ENCODE measurements at places on chromosomes 6 and 20.

DNA sequence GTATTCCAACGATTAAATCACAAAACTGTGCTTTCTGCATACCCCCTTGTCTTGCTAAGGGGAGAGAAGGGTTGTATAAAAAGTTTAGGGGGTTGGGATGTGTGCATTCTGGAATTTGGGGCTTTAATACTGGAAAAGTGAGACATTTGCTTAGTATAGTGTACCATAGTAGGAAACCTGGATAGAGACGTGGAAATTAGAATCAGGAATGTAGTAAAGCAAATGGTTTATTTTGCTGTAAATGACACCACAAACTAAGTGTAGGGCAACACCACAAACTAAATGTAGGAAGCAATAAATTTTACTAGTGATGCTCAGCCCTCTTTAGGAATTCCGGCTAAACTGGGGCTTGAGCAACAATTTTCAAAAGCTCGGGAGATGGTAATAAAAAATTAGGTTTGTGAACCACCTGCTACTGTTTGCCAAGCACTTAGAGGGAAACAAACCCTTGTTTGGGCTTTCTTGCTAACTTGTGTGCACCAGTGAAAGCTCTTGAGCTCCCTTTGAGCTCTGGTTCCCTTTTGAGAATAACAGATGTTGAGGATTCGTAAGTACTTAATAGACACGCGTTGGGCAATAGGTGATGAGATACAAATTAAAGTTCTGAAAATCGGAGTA lies 13.8 kb downstream of the BRD2 start:
- peak; percentile 54 for DNase-seq

DNA sequence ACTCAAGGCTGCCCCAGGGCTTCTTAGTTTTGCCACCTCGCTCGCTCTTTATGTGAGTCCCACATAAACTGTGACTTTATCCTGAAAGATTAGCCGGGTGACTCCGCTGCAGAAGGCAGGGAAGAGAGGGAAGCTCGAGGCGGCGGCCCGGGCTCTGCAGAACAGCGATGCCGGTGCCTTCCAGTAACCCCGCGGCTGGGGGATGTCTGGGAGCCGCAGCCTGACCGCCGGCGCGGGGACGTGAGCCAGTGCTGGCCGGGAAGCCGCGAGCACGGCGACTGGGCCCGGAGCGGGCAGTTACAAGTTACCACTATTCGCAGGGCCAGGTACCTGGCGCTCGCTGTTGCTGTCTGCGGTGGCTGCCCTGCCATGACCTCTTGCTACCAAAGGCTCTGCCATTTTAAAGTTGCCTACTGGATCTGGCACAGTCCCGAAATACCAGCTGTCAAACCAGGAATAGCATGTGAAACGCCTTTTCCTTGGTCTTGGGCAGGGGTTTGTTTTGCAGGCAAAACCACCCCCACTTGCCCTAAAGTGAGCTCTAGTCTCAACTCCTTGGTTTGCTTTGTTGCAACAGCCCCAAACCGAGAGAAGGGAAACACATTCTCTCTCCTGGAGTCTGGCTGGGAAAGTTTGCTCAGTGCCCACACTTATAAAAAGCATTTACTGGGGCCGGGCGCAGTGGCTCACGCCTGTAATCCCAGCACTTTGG lies 124.0 kb upstream of the SLC2A12 start:
- DNase-seq: peak; percentile 24

GRCh38 chr6:113578691-113579090 lies 278.5 kb upstream of the MARCKS start:
- no peak for DNase-seq

DNA sequence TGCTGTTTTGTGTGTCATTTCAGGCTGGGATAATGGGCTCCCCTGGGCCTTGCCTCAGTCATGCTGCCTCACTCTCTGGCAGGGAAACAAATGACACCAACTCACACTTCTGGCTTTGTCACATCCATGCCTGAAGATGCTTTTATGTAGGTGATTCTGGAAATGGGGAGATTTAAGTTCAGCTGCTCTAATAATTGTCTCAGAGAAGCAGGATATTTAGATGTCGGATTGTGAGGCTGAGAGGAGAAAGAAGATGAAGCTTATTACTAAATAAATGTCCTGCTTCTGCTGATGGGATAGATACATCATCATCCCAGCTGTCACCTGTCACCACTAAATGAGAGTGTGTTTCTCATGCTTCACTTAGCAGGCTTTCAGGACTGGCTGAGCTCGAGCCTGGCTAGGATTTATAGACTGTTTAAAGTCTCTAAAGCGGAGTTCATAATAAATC lies 480.2 kb upstream of the SPTLC3 start:
- DNase-seq: no peak

GRCh38 chr6:130529569-130530149 lies 163.8 kb downstream of the TMEM200A start:
- DNase-seq: no peak

- no peak for DNase-seq
These were observed 11.4 kb downstream of the TJAP1 start for GRCh38 chr6:43488667-43489276.

- peak; percentile 27 for DNase-seq
These were observed 22.7 kb upstream of the MCM3 start for GRCh38 chr6:52306972-52307870.

GRCh38 chr6:31958412-31958740 lies 395 bp downstream of the NELFE start:
- DNase-seq: no peak

GRCh38 chr6:44452725-44453124 lies 65.2 kb downstream of the CDC5L start:
- DNase-seq: no peak

- no peak for DNase-seq
These were observed 190.7 kb upstream of the FBXL4 start for GRCh38 chr6:99138445-99138844.

DNA sequence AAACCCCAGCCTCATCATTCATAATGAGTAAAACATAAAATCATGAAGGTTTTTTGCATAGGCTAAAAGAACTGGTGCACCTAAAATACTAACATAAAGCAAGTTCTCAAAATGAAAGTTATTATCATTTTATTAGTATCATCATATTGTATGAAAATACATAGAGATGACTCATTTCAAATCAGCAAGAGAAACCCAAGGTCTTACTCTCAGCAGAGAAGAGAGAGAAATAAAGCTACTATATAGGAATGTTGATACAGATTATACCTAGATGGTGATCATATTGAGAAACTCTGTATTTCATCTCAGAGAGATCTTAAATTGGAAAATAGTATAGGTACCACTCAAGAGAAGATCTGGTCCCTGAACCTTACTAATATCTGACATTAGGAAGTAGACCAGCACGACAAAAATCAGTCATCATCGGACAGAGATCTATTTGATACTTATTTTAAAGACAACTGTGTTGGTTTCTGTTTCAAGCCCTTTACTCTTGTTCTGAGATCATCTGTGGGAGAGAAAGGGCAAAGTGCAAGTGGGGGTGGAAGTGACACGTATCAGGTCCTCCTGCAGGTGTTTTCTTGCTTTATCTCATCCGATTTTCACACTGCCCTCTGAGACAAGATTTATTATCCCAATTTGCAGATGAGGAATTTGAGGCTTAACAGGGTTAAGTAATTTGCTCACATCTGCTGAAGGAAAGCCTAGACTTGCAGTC lies 532.3 kb downstream of the MAFB start:
- DNase-seq: no peak

GRCh38 chr6:168181316-168181715 lies 102.3 kb upstream of the FRMD1 start:
- DNase-seq: no peak

- DNase-seq: no peak
These were observed 293.6 kb upstream of the PRND start for GRCh38 chr20:4427940-4428586.

DNA sequence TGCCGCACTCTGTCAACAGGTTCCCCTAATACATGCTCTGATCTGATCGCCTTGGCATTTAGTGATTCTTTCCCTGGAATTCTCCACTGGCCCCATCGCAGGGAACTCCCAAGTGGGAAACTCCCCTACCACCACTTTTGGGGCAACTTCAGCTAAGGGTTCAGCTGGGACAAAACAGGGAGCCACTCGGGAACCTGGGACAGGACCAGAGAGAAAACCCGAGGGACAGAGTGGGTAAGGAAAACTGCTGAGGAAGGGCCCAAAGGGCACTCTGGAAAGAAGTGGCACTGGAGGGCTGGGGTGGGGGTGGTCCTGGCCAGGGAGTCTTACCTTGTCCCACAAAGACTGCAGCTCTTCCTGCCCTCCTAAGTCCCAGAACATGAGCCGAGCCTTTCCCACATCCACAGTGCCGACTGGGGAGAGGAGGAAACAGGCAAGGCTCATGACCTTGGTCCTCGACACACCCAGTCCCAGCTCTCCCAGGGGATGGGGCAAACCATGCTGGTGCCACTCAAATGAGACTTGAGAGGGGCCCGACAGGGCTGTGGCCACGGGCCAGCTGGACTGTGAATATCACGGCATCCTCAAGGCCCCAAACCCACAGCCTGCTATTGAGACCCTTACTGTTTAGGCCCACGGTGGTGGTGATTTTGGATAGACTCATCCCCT lies 1.6 kb downstream of the ARFRP1 start:
- DNase-seq: no peak

- peak; percentile 96 for DNase-seq
These were observed at the start of gene CASS4 for GRCh38 chr20:56411759-56412472. TSS of gene CASS4 (plus strand) at chr20:56412260. CDS start at chr20:56412459, 199 bp downstream.

- no peak for DNase-seq
These were observed 14.4 kb upstream of the GPR6 start for GRCh38 chr6:109963598-109964170.

- DNase-seq: no peak
These were observed 90.3 kb downstream of the FHL5 start for GRCh38 chr6:96653181-96653580.

DNA sequence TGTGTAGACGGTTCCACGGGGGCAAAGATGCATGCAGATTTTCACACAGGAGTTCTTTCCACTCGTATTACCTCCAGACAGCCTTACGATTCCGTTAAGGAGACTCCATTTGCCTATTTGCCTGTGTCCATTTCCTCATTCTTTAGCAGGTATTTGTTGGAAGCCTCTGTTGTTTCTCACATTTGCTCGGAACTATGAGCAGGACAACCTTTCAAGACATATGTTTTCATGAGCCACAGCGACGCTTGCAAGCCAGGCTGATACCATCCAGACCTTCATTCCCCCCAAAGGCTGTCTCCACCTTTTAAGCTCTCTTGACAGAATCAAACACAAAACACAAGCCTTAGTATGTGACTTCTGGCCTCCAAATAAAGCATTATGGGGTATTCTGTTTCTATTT lies 57.6 kb upstream of the NEDD9 start:
- DNase-seq: no peak

GRCh38 chr20:37238935-37239451 lies 22.6 kb downstream of the GHRH start:
- no peak for DNase-seq

GRCh38 chr6:5999688-6000608 lies 6.8 kb downstream of the NRN1 start:
- DNase-seq: no peak

DNA sequence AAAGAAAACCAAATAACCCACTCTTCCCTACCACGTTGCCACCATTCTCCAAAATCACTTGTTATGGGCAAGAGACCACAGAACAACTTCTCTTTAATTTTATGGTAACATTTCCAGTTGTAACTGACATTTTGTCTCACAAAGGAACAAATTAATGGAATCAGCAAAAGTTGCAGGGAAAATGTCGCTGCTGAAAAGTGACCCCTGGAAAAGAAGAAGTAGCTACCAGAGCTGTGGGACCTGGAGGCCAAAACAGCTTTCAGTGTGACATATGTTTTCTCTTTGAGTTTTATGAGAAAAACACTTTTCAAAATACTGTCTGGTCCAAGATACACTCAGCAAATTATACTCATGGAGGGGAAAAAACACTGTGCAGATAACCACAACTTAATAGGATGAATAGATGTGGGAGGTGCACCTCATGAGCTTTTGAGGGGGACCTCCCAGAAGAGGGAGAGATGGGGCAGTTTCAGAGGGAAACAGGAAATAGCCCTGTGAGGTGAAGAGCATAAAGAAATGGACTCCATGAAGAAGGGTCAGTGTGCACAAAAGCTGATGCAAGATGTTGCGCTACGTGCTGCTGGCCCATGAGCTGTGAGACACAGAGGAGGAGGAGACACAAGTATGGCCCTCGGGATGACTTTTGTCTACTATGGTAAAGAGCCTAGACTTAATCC lies 87.3 kb downstream of the DTNBP1 start:
- DNase-seq: no peak

- DNase-seq: no peak
These were observed 53.0 kb upstream of the RALY start for GRCh38 chr20:33940666-33941065.

DNA sequence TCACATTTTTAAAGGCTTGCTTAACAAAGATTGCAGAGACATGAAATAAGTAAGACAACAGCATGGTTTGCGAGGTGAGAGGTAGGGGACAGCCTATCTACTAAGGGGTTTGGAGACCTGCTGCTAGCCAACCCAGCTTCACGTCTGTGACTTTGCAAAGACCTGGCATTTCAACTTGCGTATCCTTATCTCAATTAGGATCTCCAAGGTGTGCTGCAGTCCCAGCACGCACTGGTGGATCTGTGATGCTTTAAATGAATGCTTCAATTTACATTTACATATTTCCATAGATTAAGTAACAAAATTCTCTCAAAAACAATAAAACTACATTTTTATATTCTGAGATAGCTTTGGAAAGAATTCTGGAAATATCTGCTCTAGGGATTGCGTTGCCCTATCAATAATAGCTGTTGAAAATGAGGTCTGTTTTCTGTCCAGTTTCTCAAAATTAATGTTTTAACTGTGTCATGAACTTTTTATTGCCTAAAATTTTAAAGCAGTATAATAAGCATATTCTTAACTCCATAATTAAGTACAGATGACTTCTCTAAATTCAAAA lies 124.4 kb upstream of the EDN1 start:
- no peak for DNase-seq

- peak; percentile 4 for DNase-seq
These were observed 42.6 kb downstream of the BMP7 start for GRCh38 chr20:57223648-57224489.

GRCh38 chr6:165013701-165014100 lies 295.7 kb downstream of the C6orf118 start:
- no peak for DNase-seq

GRCh38 chr20:54251096-54251495 lies 43.2 kb downstream of the PFDN4 start:
- DNase-seq: no peak

GRCh38 chr20:59823030-59823423 lies 110.4 kb downstream of the SYCP2 start:
- no peak for DNase-seq

GRCh38 chr20:38125157-38126056 lies 39.7 kb downstream of the TGM2 start:
- no peak for DNase-seq

Data from hematopoietic multipotent progenitor cell treated with erythropoietin and hydrocortisone succinate and interleukin-3 and kit ligand, for 4 days (in vitro differentiated cells).